ENCODE measurements at places on chromosomes 2 and 18.

DNA sequence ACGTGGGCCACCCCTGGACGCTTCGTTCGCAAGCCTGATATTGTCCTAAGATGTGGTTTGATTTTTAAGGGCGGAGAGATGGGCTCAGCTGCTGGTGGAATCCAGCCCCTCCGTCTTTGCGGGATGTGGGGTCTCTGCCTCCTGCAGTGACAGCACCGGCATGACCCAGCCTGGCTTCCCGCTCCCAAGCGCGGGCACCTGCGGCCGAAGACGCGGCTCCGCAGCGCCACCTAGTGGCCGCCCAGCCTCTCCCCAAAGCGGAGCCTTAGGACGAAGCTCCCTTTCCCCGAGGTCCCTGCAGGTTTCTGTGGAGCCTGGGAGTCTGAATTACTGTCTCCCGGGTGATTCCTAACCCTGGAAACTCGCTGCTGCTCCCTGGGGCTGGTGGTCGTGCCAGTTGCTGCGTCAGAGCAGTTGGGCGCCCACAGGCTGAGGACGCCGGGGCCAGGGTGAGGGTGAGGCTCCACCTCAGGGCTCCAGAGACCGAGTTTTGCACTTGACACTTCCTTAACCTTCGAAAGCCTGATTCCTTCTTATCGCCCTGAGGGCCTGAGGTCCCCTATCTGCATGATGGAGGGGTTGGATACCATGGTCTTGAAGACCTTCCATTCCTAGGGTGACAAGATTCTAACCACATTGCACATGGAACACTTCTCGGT is 137.5 kb downstream of the TPO start:
- no peak for DNase-seq

- no peak for DNase-seq
Measured at GRCh38 chr2:41936771-41937463, 110.9 kb upstream of the PKDCC start.

GRCh38 chr2:205734436-205735037 is 52.2 kb downstream of the NRP2 start:
- DNase-seq, result no peak

DNA sequence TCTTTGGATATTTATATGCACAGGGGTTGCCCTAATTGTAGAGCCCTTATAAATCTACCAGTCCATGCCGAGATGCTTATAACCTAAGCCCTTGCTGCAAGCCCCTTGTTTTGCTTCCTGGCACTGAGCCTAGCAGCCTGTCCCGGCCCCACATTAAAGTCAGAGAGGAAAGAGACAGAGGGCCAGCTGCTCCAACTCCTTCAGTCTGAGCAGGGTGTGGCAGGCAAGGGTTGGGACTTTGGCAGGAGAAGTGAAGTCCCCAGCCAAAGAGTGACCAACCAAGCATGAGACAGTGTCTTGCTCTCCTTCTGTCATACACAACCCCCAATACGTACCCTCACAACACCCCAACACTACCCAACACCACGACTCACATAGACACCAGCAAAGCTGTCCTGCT is 54.7 kb upstream of the FZD7 start:
- no peak for DNase-seq

DNA sequence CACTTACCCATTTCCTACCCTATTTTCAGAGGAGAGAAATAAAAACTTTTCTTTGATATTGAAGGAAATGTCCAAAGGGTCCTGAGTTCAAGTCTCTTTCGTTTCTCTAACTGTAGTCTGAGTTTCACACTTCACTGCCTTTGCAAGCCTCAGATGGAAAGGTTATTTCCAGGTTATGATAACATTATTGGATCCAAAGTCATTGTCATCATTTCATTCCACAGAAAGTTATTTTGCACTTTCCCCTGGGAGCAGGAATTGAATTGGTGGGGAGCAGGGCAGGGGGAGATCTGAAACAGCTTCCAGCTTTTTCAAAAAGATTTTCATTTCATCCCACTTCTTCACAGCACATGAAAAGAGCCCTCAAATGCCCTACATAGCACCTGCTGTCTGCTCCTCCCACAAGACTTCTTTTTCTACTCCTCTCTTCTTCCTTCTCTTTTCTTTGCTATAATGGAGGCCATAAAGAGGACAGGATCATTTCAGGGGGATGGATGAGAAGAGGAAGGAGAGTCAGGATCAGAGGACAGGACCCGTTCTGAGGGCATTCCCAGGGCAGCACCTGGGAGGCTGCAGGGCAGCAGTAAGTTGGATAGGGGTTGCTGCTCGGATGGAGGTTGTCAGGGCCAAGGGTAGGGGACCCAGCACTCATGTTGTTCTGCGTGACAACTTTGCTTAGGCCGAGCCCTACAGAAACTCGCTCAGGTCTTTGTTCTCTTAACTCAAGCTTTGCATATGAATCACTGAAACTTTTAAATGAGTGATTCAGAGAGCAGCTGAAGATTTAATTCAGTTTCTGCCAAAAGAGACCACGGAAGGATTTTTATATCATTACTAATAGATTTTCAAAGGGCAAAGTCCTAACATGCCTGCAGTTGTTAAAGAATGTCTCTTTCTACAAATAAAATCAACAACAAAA is 11.4 kb upstream of the GALNT5 start:
- DNase-seq, result no peak

Data from HL-60 (cell line).